ENCODE measurements at places on chromosomes 2 and 18.

DNA sequence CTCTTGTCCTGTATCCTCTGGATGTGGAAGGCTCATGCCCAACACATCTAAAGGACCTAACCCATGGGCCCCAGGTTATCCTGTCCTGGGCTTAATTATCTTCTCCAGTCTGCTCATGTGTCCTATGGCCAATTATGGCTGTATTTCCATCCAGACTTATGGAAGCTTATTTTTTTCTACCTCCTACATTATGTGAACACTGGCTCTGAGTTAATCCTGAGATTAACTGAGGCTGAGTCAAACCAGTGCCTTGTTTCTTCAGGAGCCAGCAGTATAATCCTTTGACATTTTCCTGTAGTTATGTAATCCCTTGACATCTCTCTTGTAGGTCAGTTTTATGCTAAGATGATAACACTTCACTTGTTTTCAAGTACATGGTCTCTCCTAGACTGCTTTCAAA is 213.6 kb downstream of the PMAIP1 start:
- DNase-seq, result no peak

- no peak for DNase-seq
These were observed 11.5 kb upstream of the CNOT11 start for GRCh38 chr2:101241158-101241557.

- no peak for DNase-seq
These were observed 224.5 kb upstream of the MGAT5 start for GRCh38 chr2:134029418-134029817.

DNA sequence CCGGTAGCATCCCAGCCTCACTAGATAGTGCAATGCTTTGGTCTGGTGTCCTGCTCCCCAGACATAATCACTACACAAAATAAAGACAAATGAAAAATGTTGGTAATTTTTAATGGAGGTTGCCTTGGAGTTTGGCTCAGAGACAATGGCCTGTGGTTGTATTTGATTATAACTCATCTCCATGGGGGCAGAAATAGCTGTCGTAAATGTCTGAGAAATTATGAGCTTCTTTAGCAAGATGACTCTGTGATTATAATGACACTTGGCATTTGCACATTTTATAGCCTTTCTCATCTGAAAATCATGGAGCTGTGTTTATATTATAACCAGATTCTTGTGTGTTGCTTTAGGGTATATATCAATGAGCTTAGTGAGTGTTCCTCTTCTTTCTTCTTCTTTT is 1779.7 kb upstream of the CELF4 start:
- no peak for DNase-seq

- DNase-seq, result no peak
These were observed 41.2 kb downstream of the AGFG1 start for GRCh38 chr2:227513113-227513512.

DNA sequence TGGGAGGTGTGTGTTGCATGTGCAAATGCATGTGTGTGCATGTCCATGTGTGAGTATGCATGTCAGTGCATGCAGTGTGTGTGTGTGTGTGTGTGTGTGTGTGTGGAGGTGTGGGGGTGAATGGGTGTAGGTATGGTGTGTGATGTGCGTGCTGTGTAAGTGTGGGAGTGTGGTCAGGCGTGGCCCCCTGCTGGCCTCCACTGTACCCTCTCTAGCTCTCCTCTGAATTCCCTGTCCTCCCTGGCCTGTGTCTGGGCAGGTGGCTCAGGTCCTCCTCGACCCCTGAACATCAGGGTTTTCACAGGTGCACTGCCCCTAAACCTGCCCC is 230.2 kb downstream of the CELF4 start:
- DNase-seq, result peak; percentile 22

- DNase-seq, result peak; percentile 56
These were observed 182.7 kb downstream of the RPIA start for GRCh38 chr2:88874063-88874657.
